T47D (cell line): ENCODE measurements at places on chromosomes 6 and 20.

DNA sequence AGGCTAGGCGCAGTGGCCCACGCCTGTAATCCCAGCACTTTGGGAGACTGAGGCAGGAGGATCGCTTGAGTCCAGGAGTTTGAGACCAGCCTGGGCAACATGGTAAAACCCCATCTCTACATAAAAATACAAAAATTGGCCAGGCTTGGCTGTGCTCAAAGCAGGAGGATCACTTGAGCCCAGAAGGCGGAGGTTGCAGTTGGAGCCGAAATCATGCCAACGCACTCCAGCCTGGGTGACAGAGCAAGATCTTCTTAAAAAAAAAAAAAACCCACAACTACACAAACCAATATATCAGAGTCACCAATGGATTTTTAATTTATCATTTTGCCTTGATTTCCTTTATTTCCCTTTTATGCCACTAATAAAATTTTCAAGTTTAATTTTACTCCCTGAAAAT lies 9.3 kb downstream of the MAP3K5 start:
- no peak for DNase-seq

GRCh38 chr20:20184706-20185105 lies 132.4 kb downstream of the CFAP61 start:
- no peak for DNase-seq

DNA sequence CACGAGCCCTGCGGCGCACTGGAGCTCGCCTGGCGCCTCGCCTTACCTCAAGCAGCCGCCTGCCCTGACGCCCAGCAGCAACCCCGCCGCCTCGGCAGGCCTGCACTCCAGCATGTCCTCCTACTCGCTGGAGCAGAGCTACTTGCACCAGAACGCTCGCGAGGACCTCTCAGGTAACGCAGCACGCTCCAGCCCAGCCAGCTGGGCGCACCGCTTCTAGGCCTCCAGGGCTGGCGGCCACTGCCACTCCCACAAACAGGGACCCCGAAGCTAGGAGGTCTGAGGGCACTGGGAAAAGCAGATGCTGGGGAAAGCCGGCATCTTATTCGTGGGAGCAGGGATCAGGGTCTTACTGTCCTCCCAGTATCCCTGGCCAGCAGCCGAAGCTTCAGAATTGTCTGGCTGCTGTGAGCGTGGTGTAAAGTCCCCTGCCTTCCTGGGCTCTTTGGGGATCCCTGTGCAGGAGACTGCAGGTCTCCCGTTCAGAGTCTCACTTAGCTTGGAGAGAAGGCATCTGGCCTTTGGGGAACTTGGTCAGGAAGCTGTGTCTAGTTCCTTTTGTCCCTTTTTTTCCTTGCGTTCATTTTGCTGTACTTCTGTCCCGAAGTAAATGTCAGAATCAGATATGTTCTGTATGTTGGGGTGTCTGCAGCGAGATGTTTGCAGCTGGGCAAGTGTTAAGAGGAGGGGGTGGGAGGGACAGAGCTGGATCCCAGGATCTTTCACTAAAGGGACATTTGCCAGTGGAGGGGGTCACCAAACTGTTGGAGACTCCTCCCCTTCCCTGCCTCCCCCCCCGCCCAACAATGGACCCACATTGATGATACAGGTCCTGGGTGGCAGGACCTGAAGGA lies 1.8 kb downstream of the FOXF2 start:
- DNase-seq = no peak

GRCh38 chr6:70314296-70314695 lies 11.4 kb upstream of the COL9A1 start:
- DNase-seq = no peak

GRCh38 chr6:53205778-53206177 lies 57.1 kb upstream of the GCM1 start:
- DNase-seq = no peak

GRCh38 chr20:57416296-57417022 lies 25.3 kb downstream of the RBM38 start:
- no peak for DNase-seq

DNA sequence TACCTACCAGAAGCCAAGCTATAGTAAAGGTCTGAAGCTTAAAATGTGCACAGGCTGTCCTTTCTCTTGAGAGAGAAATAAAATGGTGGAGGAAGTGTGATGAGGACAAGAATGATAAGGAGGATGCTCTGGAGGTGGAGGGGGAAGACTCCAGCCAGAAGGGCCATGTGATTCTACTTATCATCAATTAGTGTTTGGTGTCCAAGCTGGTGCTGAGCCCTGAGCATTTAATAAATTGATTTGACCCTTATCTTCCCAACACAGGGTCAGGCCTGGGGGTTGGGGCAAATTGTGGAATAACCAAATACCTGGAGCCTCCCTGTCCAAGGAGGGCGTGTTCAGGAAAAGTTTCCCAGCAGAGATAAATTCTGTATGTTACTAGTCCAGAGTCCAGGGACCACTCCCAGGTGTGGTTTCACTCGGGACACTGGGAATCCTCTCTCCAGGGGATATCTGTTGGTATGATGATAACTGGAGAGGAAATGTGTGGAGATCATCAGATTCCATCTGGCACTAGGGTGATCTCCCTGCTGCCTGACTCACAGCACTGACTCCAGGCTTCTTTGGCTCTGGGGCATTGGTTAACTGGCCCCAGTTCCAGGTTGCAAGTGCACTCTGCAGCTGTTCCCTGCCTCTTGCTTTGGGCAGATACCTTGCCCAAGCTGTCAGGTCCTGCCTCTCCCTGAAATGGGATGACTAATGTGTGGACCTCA lies 3.8 kb upstream of the MYBL2 start:
- no peak for DNase-seq

DNA sequence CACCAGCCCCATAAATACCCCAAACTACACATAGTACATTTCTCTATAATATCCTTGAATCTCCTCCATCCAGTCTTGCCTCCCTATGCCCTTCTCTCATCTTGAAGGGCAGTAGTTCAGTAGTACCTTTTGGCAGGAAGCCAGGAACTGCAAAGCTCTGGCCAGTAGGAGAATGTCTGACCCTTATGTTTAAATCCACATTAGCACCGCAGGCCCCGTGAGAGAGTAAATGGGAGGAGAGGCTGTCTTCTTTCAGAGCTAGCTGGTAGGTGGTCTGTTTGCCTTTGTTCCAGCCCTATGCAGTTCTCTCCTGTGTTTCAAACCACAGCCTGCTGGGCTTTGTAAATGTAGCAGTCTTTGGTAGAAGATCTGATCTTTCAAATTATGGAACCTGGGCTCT lies 690.7 kb downstream of the DOK5 start:
- no peak for DNase-seq

DNA sequence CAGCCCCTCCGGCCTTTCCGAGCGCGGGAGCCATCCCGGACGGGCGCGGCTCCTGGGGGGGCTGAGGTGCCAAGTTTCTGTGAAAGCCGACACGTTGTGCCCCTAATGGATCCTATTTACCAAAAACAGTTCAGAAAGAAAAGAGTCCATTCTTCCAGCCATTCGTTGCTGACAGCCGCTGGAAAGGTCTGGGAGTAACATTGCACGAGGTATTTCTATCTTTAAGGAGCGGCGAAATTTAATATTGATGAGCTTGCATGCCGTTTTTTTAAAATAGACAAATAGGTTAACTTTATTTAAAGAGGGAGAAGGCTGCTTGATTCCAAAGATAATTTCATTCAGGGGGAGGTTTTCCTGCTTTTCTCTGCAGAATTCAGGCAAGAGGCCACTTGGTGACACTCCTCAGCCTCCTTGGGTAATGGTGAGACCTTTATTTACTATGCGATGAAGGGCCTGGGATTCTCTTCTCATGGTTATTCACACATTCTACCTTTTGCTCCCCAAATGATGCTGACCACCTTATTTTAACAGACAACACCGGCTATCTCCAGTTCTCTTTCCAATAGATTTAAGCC lies 988 bp downstream of the TIAM2 start:
- no peak for DNase-seq
